CD4-positive, alpha-beta memory T cell (primary cell): ENCODE measurements at places on chromosomes 11 and 22.

DNA sequence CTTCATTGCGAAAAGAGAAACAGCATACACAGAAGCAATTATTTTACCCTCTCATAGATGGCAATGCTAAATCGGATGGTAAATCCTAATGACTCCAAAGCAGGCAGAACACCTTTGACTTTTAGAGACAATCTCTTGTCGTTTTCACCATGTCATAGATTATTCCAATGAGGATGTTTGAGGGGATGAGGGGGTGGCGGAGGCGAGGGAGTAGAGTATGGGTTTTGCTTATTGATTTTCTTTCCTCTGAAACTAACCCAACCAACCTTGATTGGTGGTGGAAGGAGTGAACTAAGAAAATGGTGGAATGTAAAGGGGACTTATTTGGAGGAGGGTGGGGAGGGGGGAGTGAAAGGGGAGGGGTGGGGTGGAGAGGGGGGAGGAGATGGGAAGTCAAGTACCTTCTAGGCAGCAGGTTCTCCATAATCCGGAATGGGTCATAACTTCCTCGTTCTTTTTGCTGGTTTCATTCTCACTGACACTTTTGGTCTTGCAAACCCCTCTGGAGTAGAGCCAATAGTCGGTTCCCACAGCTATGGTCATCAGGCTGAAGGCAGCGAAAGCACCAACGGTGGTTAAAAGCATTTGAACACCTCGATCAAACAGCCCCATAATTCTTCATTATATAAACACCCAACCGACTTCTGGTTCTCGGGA, 1.5 kb downstream of the CACNG2 start:
- no peak for DNase-seq

- DNase-seq = no peak
These were observed 53.8 kb downstream of the CASP12 start for GRCh38 chr11:104844451-104844850.

DNA sequence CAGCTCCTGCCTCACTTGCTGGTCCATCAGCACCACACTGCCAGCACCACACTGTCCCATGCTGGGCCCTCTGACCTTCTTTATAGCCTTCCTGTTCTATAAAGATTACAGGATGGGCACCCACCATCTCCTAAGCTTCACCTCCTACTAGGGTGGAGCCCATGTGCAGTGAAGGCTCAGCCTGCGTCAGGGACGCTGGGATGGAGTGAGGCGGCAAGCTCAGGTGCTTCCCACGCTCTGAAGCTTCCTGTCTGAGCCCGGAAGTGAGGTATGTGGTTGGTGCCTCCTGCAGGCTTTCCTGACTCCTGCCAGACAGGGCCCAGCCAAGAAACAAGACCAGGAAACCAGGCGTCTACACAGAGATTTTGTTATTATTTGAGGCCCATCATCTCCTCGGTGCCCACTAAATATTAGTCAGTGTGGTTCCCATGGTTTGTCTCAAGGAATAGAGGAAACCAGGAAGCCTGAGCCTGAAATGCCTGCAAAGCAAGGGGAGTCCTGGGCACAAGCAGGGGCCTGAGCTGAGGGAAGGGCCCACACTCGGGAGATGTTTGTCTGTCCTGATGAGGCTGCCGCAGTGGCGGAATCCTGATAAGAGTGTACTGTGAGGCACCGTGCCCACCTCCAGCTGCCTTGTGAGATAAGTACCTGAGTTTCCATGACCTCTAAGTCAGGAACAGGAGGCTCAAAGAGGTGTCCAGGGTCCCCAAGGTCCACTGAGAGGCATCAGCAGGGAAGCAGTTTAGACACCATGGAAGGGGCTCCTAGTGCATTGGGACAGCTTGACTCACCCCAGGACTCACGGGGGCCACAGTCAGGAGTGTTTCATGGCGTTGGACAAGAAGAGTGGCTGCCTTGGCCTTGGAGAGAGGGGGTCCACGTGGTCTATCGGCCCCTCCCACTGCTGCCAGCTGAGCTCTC, 22.0 kb downstream of the RSPH14 start:
- DNase-seq = peak; percentile 71

GRCh38 chr11:77269484-77270123, 31.9 kb downstream of the GDPD4 start:
- no peak for DNase-seq

DNA sequence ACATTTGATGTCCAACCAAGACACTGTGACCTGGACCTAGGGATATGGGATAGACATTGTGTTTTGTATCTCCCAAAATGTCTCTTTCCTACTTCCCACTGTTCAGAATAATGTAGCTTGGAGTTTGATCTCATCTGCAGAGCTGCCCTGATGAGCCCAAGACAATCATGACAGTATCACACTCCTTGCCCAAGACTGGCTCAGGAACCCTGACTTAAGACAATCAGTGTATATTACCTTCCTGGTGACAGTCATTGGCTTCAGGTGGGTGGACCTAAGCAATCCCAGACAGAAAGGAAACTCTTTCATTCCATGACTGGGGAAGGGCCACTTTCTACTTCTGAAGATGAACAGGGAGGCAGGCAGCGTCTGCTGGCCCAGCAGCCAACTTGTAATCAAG, 14.3 kb upstream of the RTN4RL2 start:
- no peak for DNase-seq

GRCh38 chr11:13772223-13773046, 104.0 kb downstream of the FAR1 start:
- DNase-seq = peak; percentile 72

- no peak for DNase-seq
These were observed 102.6 kb downstream of the GALNT18 start for GRCh38 chr11:11519184-11519583.

DNA sequence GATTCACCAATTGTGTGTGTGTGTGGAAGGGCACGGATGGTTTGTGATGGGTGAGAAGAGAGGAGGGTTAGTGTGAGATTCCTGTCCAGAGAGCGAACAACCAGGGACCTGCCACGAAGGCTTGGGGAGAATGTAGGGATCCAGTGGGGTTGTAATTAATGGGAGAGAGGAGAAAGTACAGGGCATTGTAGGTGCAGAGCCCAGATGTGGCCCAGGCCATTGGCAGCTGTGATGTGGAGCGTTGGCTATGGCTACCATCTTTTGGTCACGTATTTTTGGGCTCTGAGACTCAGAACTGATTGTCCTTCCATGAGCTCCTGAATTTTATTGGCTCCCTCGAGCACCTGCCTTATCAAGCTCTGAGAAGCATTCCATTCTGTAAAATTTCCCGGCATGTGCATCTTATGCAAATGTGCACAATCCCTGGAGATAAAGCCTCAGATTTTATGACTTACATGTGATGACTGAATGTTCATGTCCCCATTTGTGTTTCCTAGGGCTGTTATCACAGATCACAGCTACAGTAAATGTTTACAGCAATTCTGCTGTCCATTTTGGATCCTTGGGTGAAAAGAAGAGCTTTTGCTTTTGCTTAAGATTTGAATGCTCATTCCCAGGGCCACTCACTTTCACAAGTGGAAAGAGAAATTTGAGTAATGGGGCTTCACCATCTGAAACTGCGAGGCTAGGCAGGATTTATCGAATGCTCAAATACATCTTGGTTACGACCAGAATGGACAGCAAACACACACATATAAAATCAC, 33.1 kb downstream of the SLC5A1 start:
- DNase-seq = no peak

GRCh38 chr11:124481365-124482323, 36.1 kb upstream of the OR8B8 start:
- DNase-seq = no peak

GRCh38 chr11:78338138-78338537, 79.5 kb downstream of the GAB2 start:
- no peak for DNase-seq

GRCh38 chr11:104130161-104130560, 33.8 kb downstream of the PDGFD start:
- no peak for DNase-seq

DNA sequence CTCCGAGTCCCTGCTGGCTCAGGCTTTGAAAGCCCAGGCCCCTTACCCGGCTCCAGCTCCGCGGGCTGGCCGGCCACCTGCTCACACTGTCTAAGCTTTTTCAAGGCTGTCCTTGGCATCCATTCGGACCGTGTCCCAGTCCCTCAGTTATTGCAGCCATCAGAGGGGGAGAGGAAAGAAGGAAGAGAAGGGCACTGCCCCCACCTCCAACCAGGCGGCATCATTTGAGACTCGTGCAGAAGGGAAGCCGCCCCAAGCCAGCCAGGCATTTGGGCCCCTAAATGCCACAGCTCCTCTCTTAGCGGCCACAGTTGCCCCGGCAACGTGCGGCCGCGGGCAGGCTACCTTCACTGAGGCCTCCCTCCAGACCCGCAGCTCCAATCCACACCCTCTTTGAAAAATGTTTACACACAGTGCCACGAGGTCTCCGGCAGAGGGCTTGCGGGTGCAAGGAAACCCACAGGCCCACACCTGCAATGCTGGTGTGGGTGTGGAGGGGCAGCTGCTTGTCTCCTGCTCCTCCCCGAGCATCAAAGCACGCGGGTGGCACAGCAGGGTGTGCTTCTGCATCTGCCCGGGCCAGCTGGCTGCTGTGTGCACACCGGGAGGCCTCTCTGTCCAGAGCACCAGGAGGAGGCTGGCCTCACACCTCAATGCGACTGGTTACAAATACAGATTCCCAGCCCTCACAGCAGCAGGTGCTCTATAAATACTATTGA, 124.4 kb downstream of the CTTN start:
- no peak for DNase-seq

DNA sequence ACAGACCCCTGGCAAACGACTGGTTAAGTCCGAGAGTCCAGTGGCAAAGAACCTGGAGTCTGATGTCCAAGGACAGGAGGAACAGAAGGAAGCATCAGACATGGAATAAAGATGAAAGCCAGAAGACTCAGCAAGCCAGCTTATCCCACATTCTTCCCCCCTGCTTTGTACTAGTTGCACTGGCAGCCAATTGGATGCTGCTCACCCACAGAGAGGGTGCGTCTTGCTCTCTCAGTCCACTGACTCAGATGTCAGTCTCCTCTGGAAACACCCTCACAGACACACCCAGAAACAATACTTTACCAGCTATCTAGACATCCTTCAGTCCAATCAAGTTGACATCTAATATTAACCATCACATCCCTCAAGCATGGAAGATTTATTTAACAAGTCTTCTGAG, 1265.8 kb upstream of the CNTN5 start:
- no peak for DNase-seq

GRCh38 chr22:23419171-23419570, 160.9 kb downstream of the IGLL1 start:
- no peak for DNase-seq

DNA sequence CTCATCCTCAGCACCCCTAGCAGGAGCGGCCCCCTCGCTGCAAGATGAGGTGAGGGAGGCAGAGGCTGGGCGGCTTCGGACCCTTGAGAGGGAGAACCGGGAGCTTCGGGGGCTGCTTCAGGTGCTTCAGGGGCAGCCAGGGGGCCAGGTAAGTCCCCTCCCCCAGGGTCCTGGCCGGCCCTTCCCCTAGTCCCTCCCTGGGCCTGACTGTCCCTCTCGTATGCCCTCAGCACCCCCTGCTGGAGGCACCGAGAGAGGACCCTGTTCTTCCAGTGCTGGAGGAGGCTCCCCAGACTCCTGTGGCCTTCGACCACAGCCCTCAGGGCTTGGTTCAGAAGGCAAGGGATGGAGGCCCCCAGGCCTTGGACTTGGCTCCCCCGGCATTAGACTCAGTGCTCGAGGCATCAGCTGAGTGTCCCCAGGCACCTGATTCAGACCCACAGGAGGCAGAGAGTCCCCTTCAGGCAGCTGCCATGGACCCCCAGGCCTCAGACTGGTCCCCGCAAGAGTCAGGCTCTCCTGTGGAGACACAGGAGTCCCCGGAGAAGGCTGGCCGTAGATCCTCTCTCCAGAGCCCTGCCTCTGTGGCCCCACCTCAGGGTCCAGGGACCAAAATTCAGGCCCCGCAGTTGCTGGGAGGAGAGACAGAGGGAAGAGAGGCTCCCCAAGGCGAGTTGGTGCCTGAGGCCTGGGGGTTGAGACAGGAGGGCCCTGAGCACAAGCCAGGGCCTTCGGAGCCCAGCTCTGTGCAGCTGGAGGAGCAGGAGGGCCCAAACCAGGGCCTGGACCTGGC, 4.0 kb downstream of the CCDC88B start:
- DNase-seq = no peak

DNA sequence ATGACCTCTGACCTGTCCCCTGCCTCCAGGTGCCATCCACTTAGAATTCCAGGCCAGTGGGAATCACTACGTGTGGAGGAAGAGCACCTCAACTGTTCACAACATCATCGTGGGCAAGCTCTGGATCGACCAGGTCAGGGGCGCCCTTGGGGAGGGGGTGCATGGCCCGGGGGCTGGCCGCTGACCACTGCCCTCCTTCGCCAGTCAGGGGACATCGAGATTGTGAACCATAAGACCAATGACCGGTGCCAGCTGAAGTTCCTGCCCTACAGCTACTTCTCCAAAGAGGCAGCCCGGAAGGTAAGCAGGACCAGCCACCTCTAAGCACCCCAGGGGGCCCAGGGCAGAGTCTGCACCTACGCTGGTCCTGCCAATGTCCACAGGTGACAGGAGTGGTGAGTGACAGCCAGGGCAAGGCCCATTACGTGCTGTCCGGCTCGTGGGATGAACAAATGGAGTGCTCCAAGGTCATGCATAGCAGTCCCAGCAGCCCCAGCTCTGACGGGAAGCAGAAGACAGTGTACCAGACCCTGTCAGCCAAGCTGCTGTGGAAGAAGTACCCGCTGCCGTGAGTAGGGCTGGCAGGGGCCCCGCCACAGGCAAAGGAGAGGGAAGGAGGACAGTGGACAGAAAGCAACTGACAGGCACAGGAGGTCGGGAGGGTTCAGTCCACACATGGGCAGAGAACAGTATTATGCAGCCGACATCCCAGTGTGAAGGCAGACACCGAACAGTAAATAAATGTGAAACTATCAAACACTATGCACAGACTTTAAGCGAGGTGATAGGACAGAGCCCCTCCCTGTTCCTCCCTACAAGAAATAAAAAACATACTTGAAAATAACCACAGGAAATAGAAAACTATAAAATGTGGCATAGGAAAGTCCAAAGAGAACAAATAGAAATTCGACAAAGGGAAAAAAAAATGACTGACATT, 74.9 kb downstream of the MORC2 start:
- peak; percentile 6 for DNase-seq

DNA sequence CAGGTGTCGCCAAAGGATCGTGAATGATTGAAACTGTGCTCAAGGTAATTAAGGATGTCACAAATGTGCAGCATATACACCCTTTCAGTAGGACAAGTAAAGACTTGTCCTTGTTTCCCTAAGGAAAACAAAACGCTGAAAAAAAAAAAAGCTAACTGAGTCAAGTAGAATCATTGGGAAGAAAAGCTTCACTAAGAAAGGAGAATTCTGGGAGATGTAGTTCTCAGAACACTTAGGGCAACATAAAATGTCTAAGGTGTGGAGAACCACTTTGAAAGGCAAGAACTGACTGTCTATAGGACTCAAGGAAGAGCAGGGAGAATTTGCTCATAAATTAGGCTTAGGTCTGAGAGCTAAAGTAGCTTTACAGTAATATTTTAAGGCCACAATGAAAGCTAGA, 2.9 kb upstream of the OR5T1 start:
- no peak for DNase-seq

DNA sequence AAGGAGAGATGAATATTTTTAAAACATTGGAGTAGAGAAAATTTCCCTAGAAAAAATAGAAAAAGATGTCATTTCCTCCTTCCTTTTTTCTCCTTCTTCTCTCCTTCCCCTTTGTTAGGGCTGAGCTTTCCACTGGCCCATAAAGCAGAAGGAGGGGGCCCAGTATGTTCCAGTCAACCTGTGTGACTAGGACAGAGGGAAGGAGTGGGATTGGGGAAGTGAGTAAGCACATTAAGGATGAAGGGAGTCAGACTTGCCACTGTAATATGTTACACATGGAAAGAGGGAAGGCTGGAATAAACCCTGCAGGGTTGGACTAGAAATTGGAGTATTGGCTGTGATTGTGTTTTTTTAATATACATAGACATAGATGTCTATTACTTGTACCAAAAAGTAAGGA, 20.1 kb upstream of the SPINDOC start:
- no peak for DNase-seq

GRCh38 chr11:88304352-88304751, 33.2 kb downstream of the CTSC start:
- no peak for DNase-seq
